ENCODE measurements at places on chromosomes 12 and 14.

GRCh38 chr12:49342914-49343731 lies 3.6 kb upstream of the DNAJC22 start:
- no peak for DNase-seq

- no peak for DNase-seq
These were observed 59.7 kb downstream of the LGMN start for GRCh38 chr14:92688434-92689375.

DNA sequence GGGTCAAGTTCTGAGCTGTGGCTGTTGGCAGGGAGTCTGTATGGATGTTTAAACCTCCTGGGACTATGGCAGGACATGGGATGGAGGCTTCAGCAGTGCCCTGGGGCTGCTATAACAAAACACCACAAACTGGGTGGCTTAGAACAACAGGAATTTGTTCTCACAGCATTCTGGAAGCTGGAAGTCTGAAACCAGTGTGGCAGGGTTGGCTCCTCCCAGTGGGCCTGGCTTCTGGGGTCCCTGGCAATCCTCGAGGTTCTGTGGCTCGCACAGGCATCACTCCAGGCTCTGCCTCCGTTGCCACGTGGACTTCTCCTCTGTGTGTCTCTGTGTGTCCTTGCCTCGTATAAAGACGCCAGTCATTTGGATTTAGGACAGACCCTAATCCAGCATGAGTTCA lies 39.9 kb downstream of the FZD10 start:
- no peak for DNase-seq

GRCh38 chr12:63420206-63420644 lies 248.1 kb downstream of the DPY19L2 start:
- DNase-seq, result peak; percentile 31

DNA sequence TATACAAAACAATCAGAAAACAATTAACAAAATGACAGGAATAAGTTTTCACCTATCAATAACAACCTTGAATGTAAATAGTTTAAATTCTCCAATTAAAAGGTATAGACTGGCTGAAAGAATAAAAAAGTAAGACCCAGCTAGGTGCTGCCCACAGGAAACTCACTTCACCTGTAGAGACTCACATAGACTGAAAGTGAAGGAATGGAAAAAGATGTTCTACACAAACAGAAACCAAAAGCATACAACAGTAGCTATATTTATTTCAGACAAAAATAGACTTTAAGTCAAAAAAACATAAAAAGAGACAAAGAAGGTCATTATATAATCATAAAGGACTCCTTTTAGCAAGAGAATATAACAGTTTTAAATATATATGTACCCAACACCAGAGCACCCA lies 152.4 kb upstream of the PWP1 start:
- DNase-seq, result no peak

Measured in fibroblast of skin of left quadriceps (primary cell).